Hematopoietic multipotent progenitor cell (in vitro differentiated cells): ENCODE measurements at places on chromosomes 4 and X.

DNA sequence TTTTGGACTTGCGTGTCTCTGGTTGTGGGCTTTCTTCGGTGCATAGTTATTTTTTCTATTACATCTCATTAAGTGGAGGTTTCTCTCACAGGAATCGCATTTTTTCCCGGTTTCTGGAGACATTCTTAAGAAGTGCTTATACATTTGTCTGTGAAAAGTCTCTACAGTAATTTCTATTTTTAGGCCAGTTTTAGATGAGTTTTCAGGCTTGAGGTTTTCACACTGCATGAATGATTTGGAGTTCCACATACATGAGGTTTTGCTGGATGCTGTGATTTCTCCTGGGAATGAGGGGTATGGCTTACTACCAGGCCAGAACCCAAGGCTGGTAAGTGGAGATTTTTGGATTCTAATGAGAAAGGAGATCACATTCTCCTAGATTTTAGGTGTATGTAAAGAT is 422.6 kb upstream of the SLIT2 start:
- no peak for DNase-seq

GRCh38 chrX:14915596-14915995 is 42.4 kb downstream of the MOSPD2 start:
- no peak for DNase-seq

- DNase-seq: no peak
Measured at GRCh38 chrX:40088299-40088625, 9.5 kb downstream of the BCOR start.

GRCh38 chr4:119728692-119729593 is 100.3 kb upstream of the PDE5A start:
- DNase-seq: no peak

GRCh38 chr4:79362626-79363025 is 36.8 kb upstream of the NAA11 start:
- no peak for DNase-seq

- no peak for DNase-seq
Measured at GRCh38 chrX:68190799-68191198, 242.5 kb downstream of the OPHN1 start.

DNA sequence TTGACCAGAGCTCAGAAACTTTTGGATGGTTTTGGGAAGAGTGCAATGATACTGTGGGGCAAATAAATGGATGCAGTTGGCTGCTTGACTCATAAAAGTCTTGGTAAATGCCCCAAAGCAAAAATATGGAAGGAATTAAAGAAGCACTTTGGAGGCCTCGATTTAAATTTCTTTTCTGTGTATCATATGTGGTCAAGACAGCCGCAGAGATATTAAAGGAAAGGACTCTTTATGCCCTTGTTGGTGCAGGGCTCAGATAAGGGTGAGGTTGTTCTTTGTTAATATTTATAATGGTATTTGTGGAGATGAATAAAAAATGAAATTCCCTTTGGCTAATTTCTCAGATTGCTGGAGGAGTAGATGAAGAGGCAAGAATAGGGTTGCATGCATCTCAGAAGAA is 90.2 kb downstream of the NHS start:
- DNase-seq: no peak

GRCh38 chr4:62023633-62024032 is 823.5 kb downstream of the ADGRL3 start:
- no peak for DNase-seq

- no peak for DNase-seq
Measured at GRCh38 chr4:146310319-146311021, 96.1 kb downstream of the REELD1 start.

DNA sequence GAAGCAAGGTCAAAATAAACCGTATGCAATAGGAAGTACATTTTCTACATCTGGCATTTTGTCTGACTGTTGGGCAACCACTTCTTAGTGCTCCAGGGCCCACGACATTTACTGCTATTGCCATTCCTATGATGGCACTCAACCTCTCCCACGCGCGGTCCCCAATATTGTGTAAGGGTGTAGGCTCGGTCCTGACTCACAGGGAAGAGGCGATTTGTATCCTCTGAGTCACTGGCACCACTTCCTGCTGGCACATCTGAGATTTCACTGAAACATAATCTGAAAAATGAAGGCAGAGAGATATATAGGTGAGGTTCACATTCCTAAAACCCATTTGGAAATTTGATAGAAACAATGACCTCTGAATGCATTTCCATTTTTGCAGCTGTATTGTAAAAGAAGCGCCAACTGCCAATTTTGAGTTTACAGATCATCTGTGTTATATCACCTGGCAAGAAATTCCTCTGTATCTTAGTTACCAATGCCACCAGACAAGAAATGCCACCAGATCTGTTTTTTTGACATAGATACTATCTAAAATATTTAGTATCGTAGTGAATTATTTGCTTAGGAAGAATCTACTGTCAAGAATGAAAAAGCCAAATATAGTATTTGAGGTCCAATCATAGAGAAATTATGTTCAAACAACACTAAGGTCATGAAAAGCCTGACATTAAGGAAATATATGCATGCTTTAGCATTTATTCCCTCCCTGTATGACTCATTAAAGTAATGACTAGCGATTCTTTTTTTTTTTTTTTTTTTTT is 9.8 kb downstream of the EREG start:
- peak; percentile 65 for DNase-seq

DNA sequence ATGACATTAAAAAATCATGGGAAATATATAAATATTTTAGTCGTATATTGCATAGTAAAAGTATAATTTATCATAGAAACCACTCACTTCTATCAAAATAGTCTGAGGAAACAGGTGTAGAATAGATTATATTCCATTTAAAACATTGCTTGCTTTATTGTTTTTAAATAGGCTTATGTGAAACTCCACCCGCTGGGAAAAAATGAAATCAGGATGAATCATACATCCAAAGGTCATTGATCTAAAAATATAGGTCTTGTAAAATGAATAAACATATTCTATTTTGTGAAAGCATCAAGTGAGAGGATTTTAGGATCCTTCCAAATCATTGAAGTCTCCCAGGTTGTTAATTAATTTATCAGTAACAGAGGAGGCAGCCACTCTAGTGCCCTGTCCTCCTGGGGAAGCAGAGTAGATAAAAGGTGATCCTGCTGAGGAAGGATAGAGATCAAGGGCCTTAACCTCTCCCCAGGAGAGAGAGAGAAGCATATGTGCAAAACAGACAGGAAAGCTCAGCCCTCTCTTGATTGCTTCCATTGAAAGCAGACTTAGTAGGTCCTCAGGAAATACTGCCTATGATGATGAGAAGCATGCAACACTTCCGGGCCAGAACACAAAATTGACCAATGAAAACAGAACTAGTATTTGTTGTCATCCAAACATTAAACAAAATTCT is 96.8 kb upstream of the MAP9 start:
- DNase-seq: no peak

- DNase-seq: no peak
Measured at GRCh38 chr4:86506591-86506990, 87.5 kb upstream of the PTPN13 start.

DNA sequence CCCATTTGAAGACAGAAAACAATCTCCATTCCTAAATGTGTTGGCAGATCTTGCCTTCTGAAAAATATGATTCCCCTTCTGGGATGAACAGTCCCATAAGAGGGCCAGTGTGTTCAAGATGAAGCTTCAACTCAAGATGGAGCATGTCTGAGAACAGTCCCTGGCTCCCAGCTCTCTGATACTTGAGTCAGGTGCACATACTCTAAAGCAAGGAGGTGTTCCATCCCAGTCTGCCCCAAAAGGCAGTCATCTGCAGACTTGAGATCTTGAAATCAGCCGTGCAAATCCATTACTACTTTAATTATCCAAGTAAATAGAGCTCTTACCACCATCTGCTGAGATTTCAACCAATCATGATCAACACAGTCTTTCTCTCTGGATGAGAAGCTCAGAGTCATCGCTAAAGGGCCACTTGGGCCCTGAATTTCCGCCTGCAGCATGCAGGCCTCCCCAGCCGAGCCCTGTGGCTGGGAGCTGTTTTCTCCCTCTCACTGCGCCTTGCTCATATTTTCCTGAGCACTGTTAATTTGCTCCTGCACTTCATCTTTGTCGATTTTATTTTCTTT is 22.2 kb downstream of the CCDC149 start:
- DNase-seq: no peak

GRCh38 chr4:138275963-138276621 is 33.9 kb upstream of the SLC7A11 start:
- no peak for DNase-seq

DNA sequence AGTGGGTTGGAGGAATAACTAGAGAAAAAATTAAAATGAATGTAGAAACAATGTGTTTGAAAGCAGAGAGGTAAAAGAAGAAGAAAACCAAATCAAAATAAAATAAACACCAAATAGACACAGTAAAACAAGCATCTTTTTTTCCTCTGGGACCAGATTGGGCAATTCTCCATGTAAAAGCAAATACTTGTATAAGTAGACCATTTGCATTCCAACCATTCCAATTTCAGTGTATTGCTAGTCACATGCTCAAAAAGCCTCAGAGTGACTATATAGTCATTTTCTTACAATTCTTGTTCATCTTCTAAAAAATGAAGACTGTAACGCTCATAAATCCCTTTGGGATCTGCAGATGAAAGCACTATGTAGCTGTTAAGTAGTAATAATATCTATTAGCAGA is 969.5 kb downstream of the PCDH18 start:
- no peak for DNase-seq

- no peak for DNase-seq
Measured at GRCh38 chr4:89906777-89907521, 12.3 kb downstream of the MMRN1 start.

GRCh38 chr4:1405636-1406393 is 427 bp downstream of the NKX1-1 start:
- no peak for DNase-seq

GRCh38 chr4:169377367-169377766 is 106.6 kb upstream of the SH3RF1 start:
- no peak for DNase-seq

DNA sequence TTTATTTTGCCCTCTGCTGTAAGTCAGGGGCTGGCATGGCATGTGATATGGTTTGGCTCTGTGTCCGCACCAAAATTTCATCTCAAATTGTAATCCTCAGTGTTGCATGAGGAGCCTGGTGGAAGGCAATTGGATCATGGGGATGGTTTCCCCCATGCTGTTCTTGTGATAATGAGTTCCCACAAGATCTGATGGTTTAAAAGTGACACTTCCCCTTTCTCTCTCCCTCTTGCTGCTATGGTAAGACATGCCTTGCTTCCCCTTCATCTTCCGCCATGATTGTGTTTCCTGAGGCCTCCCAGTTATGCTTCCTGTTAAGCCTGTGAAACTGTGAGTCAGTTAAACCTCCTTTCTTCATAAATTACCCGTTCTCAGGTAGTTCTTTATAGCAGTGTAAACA is 72.0 kb upstream of the MSX1 start:
- peak; percentile 14 for DNase-seq

DNA sequence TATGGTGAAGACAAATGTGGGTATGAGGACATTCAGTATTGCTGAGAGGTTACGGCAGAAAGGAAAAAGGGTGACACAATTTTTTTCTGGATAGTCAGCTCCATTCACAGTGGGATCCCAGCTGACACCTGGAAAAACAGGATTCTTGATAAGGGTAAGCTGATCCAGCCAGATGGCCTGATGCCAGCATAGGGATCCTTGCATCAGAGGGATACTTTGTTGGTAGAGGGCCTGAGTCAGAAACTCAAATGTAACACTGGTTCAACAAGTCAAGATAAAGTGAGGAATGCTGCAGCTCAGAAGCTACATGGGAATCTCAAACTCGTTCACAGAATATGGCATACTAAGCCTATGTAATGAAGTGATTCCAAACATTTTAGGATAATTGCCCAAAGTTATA is 726.7 kb downstream of the C4orf33 start:
- DNase-seq: no peak

- no peak for DNase-seq
Measured at GRCh38 chr4:183430317-183430993, 14.0 kb upstream of the CDKN2AIP start.

DNA sequence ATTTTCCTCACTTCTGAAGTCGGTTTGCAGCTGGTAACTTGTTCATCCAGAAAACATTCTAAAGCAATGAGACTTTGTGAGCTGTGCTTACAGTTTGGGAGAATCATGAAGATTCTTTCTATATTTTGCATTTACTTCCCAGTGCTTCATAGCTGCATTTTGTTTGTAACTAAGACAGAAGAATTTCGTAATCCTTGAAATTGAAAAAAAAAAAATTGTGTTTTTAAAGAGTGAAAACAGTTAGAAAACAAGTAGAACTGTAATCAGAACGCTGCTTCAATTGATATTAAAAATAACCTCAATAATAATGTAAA is 392.4 kb downstream of the UNC5C start:
- no peak for DNase-seq

- no peak for DNase-seq
Measured at GRCh38 chr4:1737666-1738065, 16.3 kb downstream of the TACC3 start.
